ENCODE measurements at places on chromosomes 3 and 15. TPM values are rescaled to one million over a fixed set of nuclear protein-coding genes. Genes with fewer than 3 reads are reported as not detected.
A peak's percentile ranks its signal among the peaks of the same experiment; 100 is the strongest.

GRCh38 chr3:30518872-30519271 lies 87.5 kb upstream of the TGFBR2 start:
- DNase-seq = no peak

- peak; percentile 71 for DNase-seq
Measured at GRCh38 chr3:183697610-183698317, at the start of gene YEATS2. YEATS2 (plus strand) TSS chr3:183697797; CDS start chr3:183715163, 17,366 bp downstream.

- DNase-seq = peak; percentile 33
Measured at GRCh38 chr3:149473357-149474249, 894 bp upstream of the TM4SF4 start.

- no peak for DNase-seq
Measured at GRCh38 chr15:30943654-30944335, 40.1 kb downstream of the FAN1 start.

DNA sequence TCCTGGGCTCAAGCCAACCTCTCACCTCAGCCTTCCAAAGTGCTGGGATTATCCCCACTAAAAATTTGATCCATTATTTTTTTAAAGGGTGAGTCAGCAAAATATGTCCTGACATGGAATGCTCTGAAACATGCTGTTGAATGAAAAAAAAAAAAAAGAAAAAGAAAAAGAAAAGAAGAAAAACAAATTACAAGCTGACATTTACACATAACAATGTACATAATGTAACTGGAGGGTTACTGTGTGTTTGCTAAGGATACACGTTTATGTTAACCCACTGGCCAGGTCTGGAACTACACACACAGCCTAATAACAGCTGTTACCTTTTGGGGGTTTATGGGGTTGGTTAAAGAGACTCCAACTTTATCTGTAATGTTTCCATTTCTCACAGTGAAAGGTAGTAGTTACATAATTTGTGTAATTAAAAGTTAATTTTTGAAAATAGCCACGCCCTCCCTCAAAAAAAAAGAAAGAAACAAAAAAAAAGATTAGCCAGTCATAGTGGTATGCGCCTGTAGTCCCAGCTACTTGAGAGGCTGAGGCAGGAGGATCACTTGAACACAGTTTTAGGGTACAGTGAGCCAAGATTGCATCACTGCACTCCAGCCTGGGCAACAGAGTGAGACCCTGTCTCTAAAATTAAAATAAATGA lies 3.1 kb upstream of the MESP2 start:
- DNase-seq = no peak

GRCh38 chr15:61841466-61841865 lies 218.8 kb downstream of the VPS13C start:
- no peak for DNase-seq

- no peak for DNase-seq
Measured at GRCh38 chr15:33242669-33243191, 48.2 kb upstream of the FMN1 start.

DNA sequence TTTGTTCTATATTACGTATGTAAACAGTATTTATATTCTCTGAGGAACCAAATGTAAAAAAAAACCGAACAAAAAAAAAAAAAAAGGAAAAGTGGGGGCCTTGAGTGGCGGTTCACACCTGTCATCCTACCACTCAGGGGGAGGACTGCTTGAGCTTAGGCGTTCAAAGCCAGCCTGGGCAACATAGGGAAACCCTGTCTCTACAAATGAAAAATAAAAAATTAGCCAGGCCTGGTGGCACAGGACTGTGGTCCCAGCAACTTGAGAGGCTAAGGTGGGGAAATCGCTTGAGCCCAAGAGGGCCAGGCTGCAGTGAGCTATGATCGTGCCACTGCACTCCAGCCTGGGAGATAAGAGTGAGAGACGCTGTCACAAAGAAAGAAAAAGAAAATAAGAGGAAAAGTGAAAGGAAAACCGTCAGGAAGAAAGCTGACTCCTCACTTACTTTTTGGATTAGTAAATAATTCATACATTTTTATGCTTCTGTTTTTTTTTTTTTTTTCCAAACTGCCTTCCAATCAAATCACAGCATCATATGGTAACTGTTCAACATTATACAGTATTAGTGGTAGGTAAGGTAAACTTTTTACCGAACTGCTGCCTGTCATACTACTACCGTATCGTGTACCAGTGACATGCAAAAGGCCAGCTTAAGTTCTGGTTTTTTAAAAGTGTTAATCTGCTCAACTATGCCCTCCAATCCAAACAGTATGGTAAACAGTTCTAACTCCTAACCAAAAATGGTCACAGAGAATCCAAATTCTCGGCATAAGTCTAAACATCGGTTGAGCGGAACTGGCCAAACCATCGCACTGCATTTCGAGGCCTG lies 1.2 kb downstream of the PHC3 start:
- DNase-seq = no peak

DNA sequence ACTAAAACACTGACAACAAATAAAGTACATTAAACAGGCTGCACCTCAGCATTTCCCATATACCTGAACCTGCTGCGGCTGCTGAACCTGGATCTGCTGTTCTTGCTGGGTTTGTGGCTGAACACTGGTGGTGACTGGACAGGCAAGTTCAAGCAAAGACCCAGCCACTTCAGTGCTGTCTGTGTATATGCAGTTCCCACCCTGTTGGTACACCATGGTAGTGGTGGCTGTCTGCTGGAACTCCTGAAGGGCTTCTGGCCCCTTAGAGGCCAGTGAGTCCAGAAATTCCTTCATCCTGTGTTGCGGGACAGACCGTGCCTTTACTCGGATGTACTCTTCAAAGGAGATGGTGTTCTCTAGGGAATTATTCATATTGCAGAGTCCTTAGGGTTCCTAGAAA lies 17.2 kb downstream of the QRICH1 start:
- DNase-seq = no peak

- DNase-seq = no peak
Measured at GRCh38 chr3:90041995-90042394, 934.6 kb downstream of the EPHA3 start.

DNA sequence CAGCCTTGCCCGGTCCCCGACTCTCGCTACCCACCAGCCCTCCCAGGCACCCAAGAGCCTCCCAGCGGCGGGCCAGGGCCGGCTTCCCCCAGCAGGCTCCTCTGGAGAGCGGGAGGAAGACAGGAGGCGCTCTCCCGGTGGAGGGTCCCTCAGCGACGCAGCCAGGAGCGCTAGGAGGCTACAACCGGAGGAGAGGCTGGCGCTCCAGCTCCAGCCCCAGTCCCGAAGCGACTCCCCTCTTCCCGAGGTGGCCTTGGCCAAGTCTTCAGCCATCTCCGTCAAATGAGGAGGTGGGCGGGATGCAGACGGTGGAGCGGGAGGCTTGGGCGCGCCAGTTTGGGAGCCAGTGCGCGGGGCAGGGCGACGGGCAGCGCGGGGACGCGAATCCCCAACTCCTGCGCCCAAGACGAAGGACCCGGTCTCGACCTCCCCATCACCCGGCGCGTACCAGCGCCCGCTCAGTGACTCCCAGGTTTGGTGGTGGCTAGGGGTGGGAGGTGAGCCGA lies 722 bp downstream of the CHRNA3 start:
- DNase-seq = no peak

DNA sequence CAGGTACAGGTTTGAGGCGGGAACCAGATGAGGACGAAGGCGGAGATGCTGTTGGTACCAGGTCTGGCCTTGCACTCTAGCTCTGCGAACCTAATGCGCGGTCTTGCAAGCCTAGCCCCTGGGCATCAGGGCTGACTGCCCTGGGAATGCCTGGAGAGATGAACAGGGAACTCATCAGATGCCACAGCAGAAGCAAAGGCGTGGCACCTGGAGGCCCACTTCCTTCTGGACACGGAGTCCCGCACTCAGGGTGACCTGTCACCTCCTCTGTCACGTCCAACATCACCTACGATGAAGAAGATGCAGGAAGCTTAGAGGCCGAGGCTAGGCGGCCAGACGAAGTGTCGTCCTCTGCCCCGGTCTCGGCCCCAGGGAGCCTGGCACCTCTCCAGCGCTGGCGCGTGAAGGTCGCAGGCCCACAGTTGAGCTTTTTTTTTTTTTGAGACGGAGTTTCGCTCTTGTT lies 9.4 kb downstream of the RPLP1 start:
- peak; percentile 56 for DNase-seq

DNA sequence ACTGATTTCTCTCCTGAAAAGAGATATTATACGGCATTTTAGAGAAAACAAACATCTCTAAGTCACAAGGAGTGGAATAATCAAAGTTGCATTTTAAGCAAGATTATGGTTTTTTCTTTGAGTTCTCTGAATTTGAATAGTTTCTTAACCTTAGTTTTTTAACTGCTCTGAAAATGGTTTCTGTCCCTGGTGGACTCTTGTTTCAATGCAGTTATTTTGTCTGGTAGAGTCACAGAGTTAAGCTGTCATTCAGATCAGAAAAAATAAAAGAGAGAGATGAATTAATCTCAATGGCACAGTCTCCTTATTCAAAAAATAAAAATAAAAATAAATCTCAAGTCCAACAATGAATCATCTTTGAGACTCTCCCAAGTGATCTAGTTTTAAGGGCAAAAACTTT lies 19.0 kb downstream of the AGTR1 start:
- DNase-seq = no peak

- DNase-seq = no peak
Measured at GRCh38 chr3:125161607-125162219, 50.8 kb downstream of the SLC12A8 start.

- no peak for DNase-seq
Measured at GRCh38 chr3:190323246-190323626, 990 bp upstream of the CLDN1 start.

DNA sequence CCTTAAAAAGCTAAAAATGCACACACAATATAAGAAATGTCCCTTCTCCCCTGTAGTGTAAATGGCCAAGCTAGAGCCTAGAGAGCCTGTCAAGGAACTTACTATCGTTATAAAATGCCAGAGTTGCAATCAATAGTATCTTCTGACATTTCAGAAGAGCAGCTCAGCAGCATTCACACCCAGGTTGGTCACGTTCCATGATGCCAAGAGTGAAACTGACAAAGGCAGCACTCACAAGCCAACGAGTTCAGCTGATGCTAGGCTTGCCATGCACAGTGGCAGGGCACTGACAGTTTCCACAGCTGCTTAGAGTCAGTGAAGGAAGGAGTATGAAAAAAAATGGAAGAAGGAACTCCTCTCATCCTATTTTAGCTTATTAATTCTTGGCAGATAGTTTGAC lies 331.4 kb upstream of the CCDC54 start:
- no peak for DNase-seq

DNA sequence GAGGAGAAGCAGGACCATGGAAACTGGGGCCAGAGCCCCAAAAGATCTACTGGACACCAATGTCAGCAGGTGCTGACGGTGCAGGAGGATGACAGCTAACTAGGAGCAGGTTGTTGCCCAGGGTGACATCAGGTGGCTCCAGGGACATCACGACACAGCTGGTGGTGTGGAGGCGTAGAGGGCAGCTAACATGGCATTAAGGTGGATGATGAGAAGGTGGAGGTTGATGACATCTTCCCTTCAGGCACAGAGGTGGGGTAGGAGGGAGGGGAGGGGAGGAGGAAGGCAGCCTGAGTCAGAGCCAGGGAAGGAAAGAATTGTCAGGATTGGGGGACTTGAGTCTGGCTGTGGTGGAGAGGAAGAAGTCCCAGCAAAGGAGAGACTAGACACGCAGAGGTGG lies 1.5 kb upstream of the EPHB1 start:
- DNase-seq = no peak

DNA sequence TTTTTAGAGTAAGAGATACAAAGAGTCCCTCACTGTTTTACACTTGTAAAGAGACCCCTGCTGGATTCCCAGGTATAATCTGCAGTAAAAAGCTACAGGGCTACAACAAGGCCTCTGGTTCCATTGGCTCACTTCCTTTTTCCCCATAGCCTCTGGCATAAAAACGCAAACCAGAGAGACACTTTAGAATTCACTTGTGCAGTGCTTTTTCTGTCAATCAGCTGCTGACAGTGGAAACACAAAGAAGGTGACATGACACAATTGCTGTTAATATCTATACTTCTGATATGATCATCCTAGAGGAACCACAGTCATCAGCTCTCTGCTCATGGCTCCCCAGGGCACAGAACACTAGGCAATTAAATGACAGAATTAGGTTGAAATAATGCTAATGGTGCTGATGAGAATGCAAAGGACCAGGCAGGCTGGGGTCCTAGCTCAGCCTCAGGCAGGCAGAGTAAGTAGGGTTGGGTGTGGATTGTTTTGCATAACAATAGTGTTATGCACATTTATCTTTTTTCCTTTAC lies 667.9 kb upstream of the CFAP20DC start:
- no peak for DNase-seq

DNA sequence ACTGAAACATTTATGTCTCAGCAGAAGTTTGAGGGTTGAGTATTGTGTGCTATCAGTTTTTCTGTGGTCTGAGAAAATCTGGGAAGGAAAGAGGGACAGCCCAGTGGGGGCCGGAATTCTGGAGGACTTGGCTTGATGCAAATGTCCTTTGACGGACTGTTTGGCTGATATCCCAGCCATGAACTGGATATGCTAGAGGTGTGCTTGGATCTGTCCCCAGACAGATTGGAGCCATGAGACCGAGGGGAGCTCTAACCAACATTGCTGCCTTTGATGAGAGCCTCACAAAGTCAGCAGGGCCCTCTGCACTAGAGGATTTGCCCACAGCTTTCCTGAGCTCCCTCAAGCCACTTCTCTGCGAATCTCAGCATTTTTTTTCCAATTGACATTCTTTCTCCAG lies 405.6 kb downstream of the NTRK3 start:
- no peak for DNase-seq

- no peak for DNase-seq
Measured at GRCh38 chr15:48001393-48002039, 119.3 kb upstream of the SLC24A5 start.

DNA sequence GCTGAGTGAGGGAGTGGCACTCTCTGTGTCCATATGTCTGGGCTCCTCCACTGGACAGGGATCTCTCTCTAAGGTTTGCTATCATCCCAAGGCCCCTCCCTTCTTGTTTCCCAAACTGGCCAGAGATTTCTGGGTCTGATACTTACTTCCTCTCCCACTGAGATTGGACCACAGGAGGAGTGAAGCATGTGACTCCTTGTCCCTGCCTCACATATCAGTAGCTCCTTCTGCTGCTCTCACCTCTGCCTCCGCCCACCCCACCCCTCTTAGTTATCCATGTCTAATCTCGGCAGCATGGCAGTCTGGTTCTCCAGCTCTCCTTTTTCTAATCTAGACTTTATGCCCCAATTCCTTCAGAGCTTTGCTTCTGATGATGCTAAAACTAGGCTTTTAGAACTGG lies 223.1 kb downstream of the RPLP1 start:
- no peak for DNase-seq

- no peak for DNase-seq
Measured at GRCh38 chr15:74252291-74252690, 16.2 kb downstream of the CCDC33 start.

The GREM1 gene
- 13.7 TPM for total RNA-seq

The CCDC13 gene
- total RNA-seq = 2.3 TPM

The CPLX3 gene
- total RNA-seq = 0.15 TPM

The SUCNR1 gene
- 0.47 TPM for total RNA-seq

The ESYT3 gene
- 1.7 TPM for total RNA-seq

The SIDT1 gene
- total RNA-seq = 65.7 TPM

The GOLGA8T gene
- total RNA-seq = 0.15 TPM

The TRH gene
- total RNA-seq = not detected

The NANOGP8 gene
- 0.34 TPM for total RNA-seq

The SLC22A14 gene
- total RNA-seq = not detected

The FBLN2 gene
- total RNA-seq = 20.7 TPM

The CCNB2 gene
- total RNA-seq = 17.6 TPM

The LEO1 gene
- 25.3 TPM for total RNA-seq

The ANKUB1 gene
- not detected for total RNA-seq

The HIGD2B gene
- not detected for total RNA-seq

The GRK7 gene
- not detected for total RNA-seq
